ENCODE measurements at places on chromosomes 3 and 15. TPM values are rescaled to one million over a fixed set of nuclear protein-coding genes. Genes with fewer than 3 reads are reported as not detected.

STX19 gene
- total RNA-seq = not detected

TRIP4 gene
- 22.5 TPM for total RNA-seq

CTDSPL2 gene
- total RNA-seq = 67.8 TPM

IDH3A gene
- 44.8 TPM for total RNA-seq

GRCh38 chr3:127325629-127325961 lies 37.7 kb upstream of the PRR20G start:
- DNase-seq = no peak

DNA sequence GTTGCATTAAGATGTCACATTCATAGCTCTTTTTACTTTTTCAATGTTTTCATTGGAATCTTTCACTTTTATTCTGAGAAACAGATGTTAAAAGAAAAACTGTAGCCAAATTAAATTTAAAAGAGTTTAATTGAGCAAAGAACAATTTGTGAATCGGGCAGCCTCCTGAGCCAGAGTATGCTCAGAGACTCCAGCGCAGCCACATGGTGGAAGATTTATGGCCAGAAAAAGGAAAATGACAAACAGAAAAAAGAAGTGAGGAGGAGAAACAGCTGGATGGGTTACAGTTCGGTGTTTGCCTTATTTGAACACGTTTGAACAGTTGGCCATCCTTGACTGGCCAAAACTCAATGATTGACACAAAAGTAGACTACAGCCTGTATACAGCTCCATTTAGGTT lies 33.8 kb upstream of the RAB11A start:
- no peak for DNase-seq

GRCh38 chr15:66803182-66803729 lies 101.2 kb downstream of the SMAD6 start:
- DNase-seq = peak; percentile 95

GRCh38 chr15:49044002-49044401 lies 2.2 kb downstream of the SECISBP2L start:
- no peak for DNase-seq

- peak; percentile 94 for DNase-seq
These were observed 744.7 kb downstream of the EPHA3 start for GRCh38 chr3:89851974-89852621.

DNA sequence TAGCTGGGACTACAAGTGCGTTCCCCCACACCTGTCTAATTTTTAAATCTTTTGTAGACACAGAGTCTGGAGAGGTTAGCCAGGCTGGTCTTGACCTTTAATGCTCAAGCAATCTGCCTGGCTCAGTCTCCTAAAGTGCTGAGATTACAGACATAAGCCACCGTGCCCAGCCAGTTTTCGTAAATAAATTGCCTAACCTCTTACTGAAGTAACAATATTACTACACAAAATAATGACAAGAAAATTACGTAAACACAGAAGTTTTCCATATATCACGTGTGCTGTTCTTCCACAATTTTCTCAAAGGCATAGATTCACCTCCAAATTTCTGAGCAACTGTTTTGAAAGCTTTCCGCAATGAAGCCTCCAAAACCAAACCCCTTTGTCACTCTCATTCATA lies 58.1 kb upstream of the PROK2 start:
- DNase-seq = no peak

GRCh38 chr3:155604126-155604525 lies 140.7 kb downstream of the PLCH1 start:
- no peak for DNase-seq

GRCh38 chr15:78394026-78394425 lies 44.0 kb upstream of the IREB2 start:
- no peak for DNase-seq

GRCh38 chr15:70149667-70150404 lies 52.1 kb upstream of the TLE3 start:
- DNase-seq = no peak

- DNase-seq = no peak
These were observed 15.3 kb downstream of the TNK2 start for GRCh38 chr3:195893044-195893395.

DNA sequence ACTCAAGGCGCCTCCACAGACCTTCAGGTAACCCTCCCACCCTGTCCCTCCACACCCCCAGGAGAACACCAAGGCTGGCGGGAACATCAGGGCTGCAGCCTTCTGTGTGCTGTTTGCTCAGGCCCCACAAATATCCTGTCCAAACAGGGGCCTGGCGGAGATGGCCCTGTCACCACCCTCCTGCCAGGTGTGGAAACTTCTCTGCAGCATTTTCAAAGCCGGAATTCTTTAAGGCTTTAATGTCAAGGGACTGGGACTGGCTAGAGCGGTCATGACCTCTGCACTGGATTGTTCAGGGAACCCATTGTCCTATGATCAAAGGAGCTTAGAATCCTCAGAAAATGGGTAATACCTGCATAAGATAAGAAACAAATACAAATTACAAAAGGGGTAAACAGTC lies 46.6 kb downstream of the FBLN2 start:
- peak; percentile 74 for DNase-seq

DNA sequence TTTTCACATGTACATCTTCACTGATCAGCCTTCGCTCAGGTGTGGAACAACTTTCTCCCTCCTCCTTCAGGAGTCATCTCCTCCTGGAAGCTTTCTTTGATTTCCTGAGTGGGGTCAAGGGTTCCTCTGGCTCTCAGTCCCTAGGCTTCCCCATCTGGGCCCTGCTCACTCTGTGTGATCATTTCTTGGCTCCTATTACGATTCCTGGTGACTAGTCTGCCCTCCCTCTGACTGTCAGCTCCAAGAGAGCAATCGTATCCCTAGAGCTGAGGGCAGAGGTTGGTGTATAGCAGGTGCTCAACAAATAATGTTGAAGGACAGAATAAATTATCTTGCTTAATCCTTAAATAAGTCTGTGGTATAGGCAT lies 15.3 kb upstream of the PRKCD start:
- DNase-seq = no peak

GRCh38 chr3:129611446-129611800 lies 4.9 kb upstream of the PLXND1 start:
- no peak for DNase-seq
